ENCODE measurements at places on chromosomes 3 and 15.

DNA sequence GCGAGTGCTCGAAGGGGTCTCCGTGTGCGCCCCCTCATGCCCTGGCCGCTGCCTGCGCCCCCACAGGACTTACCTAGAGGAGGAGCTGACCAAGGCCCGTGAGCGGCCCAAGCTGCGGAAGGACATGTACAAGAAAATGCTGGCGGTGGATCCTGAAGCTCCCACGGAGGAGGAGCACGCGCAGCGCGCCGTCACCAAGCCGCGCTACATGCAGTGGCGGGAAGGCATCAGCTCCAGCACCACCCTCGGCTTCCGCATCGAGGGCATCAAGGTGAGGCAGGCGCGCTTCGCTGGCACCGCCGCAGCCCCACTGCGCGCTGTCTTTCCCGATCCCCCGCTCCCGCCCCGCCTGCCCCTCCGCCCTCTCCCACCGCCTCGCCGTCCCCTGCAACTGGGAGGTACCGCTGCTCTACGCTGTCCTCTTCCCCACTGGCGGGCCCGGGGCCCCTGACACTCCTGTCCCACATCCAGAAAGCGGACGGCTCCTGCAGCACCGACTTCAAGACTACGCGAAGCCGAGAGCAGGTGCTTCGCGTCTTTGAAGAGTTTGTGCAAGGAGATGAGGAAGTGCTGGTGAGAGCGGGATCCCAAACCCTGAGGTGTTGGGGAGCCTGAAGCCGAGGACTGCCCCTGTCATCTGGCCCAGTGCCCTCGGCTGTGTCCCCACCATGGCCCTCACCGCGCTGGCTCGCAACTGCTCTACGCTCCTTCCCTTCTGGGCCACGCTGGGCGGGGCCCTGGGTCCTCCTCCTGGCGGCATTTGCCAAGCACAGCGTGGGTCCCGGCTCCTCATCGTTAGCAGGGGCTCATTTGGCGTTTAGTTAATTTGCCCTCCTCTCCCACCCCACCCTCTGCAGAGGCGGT, 8.5 kb downstream of the ITPKA start:
- peaks cover 99% of the 10 kb centered on the region for H3K27me3 ChIP-seq
- no peak for DNase-seq
- H3K36me3 ChIP-seq = no peaks in the 10 kb centered on the region
- peaks cover 15% of the 10 kb centered on the region for H3K4me1 ChIP-seq
- no peak overlapping the region for H3K27ac ChIP-seq
- H3K4me3 ChIP-seq = peak overlapping the region; percentile 40

GRCh38 chr3:38490281-38491030, 5.7 kb upstream of the EXOG start:
- no peak overlapping the region for H3K4me3 ChIP-seq
- DNase-seq = no peak
- peak overlapping the region; percentile 7 for H3K27ac ChIP-seq

DNA sequence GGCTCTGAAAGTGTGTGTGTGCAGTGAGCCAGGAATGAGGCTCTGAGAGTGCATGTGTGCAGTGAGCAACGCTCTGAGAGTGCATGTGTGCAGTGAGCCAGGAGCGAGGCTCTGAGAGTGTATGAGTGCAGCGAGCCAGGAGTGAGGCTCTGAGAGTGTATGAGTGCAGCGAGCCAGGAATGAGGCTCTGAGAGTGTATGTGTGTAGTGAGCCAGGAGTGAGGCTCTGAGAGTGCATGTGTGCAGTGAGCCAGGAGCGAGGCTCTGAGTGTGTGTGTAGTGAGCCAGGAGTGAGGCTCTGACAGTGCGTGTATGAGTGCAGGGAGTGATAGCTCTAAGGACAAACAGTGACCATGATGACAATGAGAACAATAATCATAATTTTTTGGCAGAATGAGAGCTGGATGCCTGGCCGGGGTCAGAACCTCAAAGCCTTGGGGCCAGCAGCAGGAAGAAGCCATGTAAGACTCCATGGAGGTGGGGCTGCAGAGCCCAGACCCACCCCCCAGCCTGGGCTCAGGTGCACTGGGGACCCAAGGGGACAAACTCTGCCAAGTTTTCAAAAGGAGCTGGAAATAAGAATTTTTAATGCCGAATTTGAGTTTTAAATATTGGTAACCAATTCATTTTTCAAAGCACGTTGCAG, 85.7 kb upstream of the PRR20G start:
- no peak overlapping the region for H3K4me3 ChIP-seq
- no peak overlapping the region for H3K27ac ChIP-seq
- H3K36me3 ChIP-seq = no peaks in the 10 kb centered on the region
- peaks cover 55% of the 10 kb centered on the region for H3K27me3 ChIP-seq
- no peak for DNase-seq

DNA sequence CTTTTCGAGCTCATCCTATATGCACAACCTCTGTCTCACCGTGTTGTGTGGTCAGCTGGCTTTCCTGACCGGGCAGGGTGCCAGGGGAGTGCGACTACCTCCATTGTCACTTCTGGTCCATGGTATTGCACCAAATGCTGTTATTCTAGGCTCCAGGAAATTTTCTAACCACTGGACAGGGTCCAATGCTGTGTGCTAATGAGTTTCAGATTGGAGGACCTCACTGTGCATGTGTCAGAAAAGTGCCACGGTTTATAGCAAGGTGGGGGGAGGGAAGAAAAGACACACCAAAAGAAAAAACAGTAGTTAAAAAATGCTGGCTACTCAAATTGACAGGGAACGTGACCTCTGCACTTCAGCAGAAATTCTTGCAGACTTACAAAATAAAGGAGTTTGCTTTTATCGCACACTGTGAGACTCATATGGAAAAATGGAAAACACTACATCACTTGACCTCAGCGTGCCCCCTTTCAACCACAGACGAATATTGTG, 480.1 kb downstream of the FOXP1 start:
- no peak for DNase-seq
- no peaks in the 10 kb centered on the region for H3K27me3 ChIP-seq
- H3K27ac ChIP-seq = peak overlapping the region; percentile 87
- H3K36me3 ChIP-seq = peaks cover 4% of the 10 kb centered on the region
- peaks cover 45% of the 10 kb centered on the region for H3K4me1 ChIP-seq
- H3K4me3 ChIP-seq = no peak overlapping the region

DNA sequence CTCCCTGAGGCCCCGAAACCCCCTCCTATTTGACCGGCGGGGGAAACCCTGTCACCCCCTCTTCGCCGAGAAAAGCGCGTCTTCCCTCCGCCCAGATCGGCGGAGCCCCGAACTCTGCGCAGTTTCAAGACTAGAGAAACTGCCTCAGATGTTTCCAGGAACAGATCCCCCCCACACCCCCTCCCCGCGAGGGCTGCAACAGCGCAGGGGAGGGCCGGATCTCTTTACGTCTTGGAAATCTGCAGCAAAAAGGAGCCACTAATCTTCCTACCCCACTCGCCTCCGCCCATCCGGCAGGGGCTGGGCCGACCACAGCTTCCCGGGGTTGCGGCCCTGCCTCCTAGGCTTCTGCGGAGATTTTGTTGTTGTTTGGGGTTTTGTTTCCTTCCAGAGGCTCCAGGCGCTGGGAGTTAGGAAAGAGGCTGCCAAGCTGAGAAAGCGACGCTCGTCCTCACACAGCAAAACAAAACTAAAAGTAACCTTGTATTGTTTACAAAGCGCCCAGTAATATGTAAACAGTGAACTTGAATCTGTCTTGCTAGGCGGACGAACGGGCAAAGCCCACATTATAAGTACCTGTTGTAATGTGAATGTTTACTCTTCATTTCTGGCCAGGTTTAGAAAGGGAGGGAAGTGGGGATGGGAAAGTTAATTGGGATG, 2.2 kb downstream of the FOXB1 start:
- no peak for DNase-seq
- peak overlapping the region; percentile 59 for H3K4me3 ChIP-seq
- peaks cover 99% of the 10 kb centered on the region for H3K27me3 ChIP-seq

- H3K36me3 ChIP-seq = peaks cover 7% of the 10 kb centered on the region
- peaks cover 14% of the 10 kb centered on the region for H3K27me3 ChIP-seq
- no peak overlapping the region for H3K4me3 ChIP-seq
Measured at GRCh38 chr3:126960604-126960995, 22.3 kb upstream of the PLXNA1 start.

GRCh38 chr3:49718858-49719213, 648 bp downstream of the AMIGO3 start:
- no peaks in the 10 kb centered on the region for H3K36me3 ChIP-seq
- H3K27me3 ChIP-seq = peaks cover 2% of the 10 kb centered on the region
- peaks cover 22% of the 10 kb centered on the region for H3K4me1 ChIP-seq
- H3K4me3 ChIP-seq = peak overlapping the region; percentile 80
- peak overlapping the region; percentile 44 for H3K27ac ChIP-seq

- no peaks in the 10 kb centered on the region for H3K36me3 ChIP-seq
- no peak for DNase-seq
- H3K27me3 ChIP-seq = no peaks in the 10 kb centered on the region
- no peak overlapping the region for H3K4me3 ChIP-seq
- H3K4me1 ChIP-seq = peaks cover 30% of the 10 kb centered on the region
Measured at GRCh38 chr3:156483002-156483401, 71.9 kb downstream of the SSR3 start.

- H3K4me3 ChIP-seq = no peak overlapping the region
- H3K4me1 ChIP-seq = no peaks in the 10 kb centered on the region
- H3K27me3 ChIP-seq = no peaks in the 10 kb centered on the region
- H3K36me3 ChIP-seq = peaks cover 6% of the 10 kb centered on the region
- DNase-seq = no peak
Measured at GRCh38 chr15:40743485-40743901, 11.6 kb downstream of the RMDN3 start.

DNA sequence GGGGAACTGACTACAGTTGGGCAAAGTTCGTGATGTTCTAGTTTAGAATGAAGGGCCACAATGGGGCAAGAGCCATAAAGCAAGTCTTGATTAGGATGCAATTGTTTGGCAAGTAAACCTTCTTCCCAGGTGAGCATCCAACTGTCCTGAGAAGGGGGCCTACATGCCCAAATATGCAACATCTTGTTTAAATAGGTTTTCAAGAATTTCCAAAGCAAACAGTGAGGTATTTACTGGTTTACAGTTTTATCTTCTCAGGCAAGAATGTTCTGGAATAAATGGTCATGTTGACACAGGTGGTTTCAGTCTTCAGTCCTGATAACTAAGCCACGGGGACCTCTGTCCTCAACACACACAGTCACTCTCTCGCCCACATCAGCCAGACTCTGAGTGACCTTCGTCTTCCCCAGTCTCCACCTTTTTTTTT, 90.3 kb upstream of the FAM174B start:
- peaks cover 4% of the 10 kb centered on the region for H3K4me1 ChIP-seq
- H3K4me3 ChIP-seq = no peak overlapping the region
- H3K36me3 ChIP-seq = no peaks in the 10 kb centered on the region
- no peak overlapping the region for H3K27ac ChIP-seq

DNA sequence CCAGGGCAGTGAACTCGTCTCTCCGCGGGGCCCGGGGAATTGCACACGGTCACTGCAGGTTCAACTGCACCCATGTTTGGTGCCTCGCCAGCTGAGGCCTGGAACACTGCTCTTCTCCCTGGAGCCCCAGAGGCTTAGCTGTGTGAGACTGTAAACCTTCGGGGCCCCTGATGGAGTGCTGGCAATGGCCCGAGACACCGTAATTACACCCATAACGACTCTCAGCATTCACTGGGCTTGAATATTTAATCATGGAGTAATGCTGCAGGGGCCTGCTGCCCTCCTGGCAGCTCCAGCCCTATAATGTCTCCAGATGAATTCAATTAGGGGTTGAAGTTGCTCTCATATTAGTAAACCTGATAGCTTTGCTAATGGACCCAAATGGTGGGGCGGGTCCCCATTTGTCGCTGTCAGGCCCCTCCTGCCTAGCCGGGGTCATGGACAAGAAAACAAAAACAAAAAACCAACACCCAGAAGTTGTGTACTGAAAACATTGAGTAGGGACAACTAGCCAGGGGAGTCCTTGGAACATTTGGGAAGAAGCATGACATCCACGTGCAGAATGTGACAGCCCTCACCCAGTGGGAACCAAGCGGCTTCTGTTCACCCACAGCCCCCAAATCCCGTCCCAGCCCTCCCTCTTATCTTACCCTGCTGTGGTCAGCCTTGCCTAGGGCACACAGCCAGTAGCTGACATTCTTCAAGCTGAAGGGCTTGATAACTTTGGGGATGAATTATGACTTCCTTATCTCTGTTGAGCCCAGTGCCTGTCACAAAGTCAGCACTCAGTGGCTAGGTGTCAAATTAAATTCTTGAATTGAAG, 74.3 kb upstream of the SCN5A start:
- no peaks in the 10 kb centered on the region for H3K36me3 ChIP-seq
- peak overlapping the region; percentile 50 for H3K27ac ChIP-seq
- no peak overlapping the region for H3K4me3 ChIP-seq
- no peak for DNase-seq
- peaks cover 54% of the 10 kb centered on the region for H3K27me3 ChIP-seq
- H3K4me1 ChIP-seq = peaks cover 15% of the 10 kb centered on the region

DNA sequence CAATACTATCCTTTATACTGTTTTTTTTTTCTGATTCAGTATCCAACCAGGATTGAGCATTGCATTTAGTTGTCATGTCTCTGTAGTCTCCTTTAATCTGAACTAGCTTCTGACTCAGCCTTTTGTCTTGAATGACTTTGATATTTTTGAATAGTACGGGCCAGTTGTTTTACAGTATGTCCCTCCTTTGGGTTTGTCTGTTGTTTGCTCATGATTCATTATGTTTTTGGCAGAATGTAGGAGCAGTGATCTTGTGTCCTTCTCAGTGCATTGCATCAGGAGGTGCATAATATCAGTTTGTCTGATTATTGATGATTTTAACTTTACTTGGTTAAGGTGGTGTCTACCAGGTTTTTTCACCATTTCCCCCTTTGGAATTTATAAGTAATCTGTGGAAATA, 20.5 kb downstream of the EXOG start:
- no peak overlapping the region for H3K4me3 ChIP-seq
- no peak overlapping the region for H3K27ac ChIP-seq
- no peaks in the 10 kb centered on the region for H3K27me3 ChIP-seq
- H3K4me1 ChIP-seq = no peaks in the 10 kb centered on the region

DNA sequence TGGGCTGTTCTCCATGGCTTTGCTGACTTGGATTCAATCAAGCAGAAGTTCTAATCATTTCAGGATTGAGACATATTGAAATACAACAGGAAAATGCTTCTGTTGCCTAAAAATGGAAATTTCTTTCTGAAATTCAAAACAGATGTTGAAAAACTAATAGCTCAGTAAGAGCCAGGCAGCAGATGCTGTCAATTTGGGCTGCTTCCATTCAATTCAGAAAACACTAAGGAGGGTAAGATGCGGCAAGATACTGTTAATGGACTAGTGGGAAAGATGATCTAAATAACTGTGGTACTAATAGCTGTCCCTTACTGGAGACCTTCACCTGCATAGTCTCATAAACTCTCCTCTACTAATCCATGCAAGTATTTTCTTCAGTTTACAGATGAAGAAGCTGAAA, 53.5 kb downstream of the DGKG start:
- peaks cover 8% of the 10 kb centered on the region for H3K27me3 ChIP-seq
- no peak overlapping the region for H3K4me3 ChIP-seq
- no peak for DNase-seq
- no peaks in the 10 kb centered on the region for H3K36me3 ChIP-seq
- H3K4me1 ChIP-seq = no peaks in the 10 kb centered on the region

DNA sequence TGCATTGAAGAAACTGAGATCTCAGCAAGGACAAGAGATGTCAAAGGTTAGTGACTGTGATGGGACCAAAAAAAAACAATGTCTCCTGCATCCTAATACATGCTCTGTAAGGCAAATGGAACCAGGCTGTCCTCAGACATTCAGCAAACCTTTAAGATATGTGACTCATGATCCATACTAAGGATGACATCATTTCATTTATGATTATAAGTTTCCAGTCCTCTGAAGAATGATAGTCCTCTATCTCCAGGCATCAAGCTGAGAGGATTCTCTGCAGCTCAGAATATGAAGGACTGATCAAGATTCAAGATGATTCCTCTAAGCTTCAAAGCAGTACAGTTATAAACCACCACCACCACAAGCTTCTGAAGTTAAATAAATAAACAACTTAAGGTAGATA, 47.6 kb downstream of the SSR3 start:
- DNase-seq = no peak
- H3K36me3 ChIP-seq = no peaks in the 10 kb centered on the region
- H3K27ac ChIP-seq = no peak overlapping the region
- H3K4me1 ChIP-seq = peaks cover 10% of the 10 kb centered on the region
- H3K27me3 ChIP-seq = peaks cover 5% of the 10 kb centered on the region
